Activated CD8-positive, alpha-beta memory T cell treated with anti-CD3 and anti-CD28 coated beads for 1 hour (primary cell): ENCODE measurements at places on chromosomes 12 and 14.

DNA sequence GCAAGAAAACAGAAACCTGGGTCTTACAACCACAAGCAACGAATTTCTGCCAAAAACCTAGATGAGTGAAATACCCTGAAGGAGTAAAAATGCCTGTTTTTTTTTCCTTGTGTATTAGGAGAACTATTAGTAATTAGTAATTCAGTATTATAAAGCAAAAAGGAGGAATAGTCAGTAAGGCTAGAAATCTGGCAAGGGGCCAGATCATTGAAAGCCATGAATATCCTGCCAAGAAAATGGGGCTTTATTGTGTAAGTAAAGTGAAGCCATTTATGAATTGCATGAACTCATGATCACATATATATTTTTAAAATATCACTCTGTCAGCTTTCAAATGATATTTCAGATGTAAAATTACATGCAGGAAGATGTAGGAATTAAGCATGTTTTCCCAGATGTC, 57.9 kb downstream of the TXNDC16 start:
- DNase-seq = no peak

DNA sequence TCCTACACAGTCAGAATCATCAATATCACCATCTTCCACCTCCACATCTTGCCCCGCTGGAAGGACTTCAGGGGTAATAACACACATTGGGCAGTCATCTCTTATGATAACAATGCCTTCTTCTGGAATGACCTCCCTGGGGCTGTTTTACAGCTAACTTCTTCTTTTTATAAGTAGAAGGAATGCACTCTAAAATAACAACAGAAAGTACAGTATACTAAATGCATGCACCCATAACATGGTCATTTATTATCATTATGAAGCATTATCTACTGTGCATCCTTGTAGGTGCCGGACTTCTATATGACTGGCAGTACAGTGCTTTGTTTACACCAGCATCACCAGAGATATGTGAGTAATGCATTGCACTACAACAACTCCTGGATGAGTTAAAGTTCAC, 19.0 kb upstream of the NUAK1 start:
- DNase-seq = no peak

DNA sequence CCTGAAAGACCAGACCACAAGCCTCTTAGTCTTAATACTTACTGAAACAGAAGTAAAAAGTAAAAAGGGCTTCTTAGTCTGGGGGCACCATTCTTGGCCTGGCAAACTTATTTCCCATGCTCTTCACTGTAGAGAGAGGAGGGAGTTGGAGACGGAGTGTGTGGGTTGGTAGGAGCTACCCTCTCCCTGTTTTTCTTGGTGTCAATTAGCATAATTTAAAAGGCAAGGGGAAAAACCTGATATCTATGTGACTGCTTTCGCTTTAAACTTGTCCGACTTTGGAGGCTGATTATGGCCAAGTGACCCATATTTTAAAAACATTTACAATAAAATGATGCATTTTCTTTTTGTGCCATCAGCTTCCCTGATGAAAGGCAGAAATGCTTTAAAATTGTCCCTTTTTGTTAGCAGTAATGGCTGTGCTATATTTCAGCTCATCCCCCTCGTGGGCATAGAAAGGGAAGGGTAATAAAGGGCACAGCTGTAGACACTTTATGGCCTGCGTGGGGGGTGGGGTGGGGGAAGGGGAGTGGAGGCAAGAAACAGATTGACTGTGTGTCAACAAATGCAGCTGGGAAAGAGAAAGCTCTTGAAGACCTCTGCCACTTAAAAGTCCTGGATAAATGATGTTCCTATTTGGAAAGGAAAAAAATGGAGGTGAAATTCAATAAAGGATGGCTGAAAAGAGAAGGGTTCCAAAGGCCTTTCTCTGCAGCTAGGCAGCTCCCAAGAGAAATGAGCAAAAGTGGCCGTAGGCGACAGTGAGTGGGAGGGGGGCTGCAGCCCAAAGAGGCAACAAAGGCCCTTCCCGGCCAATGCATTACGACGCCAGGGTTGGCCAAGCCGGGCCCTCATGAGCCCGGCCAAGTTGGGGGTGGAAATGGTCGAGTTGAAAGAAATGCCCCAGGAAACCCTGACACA, 57.5 kb upstream of the TMEM263 start:
- no peak for DNase-seq

DNA sequence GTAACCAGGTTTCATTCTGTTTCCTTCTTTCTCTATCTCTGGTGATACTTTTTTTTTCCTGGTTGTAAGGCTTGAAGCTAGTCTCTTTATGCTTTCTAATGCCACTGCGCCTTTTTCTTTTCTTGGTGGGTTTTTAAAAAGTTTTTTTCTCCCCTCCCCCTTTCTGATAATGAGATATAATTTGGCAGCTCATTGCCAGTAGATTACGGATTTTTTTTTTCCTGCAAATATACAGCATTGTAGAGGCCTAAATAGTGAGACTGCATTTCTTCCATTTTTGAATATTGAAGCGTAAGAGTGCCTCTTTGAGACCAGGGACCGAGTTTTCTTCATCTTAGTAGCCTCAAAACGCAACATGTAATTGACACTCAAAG, 1.1 kb downstream of the PAPOLA start:
- DNase-seq = no peak

- DNase-seq = no peak
Measured at GRCh38 chr14:48568688-48569087, 893.3 kb upstream of the MDGA2 start.

DNA sequence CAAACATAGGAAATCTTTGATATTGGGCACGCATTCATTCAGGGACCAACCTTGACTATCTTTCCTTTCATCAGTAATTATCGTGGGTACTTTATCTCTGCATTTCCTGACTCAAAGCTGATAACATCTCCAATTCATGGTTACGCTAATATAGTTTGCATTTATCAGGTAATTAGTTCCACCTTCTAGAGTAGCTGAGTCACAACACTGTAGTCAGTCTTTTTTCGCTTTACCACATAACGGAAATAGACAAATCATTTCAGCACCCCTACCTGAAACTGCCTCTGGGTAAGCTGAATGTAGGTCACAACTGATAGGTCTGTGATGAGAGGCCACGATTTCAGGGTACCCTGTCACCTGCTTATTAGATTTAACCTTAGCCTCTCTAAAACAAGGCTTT, 36.7 kb upstream of the IL22 start:
- no peak for DNase-seq

DNA sequence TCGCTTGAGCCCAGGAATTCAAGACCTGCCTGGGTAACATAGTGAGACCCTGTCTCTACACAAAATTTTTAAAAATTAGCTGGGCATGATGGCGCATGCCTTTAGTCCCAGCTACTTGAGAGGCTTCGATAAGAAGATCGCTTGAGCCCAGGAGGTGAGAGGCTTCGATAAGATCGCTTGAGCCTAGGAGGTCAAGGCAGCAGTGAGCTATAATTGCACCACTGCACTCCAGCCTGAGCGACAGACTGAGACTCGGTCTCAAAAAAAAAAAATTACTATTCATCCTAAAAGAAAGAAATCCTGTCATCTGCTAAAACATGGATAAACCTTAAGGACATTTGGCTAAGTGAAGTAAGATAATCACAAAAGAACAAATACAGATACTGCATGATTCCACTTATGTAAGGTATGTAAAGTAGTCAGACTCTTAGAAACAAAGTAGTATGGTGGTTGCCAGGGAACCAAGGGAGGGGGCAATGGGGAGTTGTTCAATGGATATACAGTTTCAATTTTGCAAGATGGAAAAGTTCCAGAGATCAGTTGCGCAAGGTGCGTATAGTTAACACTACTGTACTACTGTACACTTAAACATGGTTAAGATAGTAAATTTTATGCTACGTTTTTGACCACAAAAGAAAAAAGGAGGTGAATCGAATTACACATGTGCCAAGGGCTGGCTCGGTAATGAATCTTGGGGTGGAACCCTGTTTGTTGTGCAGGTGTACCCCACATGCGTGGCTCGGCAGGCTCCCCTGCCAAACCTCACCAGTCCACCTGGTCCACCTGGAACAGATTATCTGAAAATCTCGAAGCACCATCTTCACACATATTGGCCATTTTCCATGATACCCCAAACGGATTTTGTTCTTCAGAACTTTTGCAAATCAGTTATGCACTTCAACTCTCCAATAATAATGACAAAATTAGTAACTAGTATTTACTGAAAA, 18.3 kb upstream of the ATP2A2 start:
- DNase-seq = no peak

GRCh38 chr12:107035733-107036132, 48.8 kb upstream of the MTERF2 start:
- DNase-seq = no peak

GRCh38 chr12:120237360-120238171, 28.0 kb downstream of the PXN start:
- no peak for DNase-seq

DNA sequence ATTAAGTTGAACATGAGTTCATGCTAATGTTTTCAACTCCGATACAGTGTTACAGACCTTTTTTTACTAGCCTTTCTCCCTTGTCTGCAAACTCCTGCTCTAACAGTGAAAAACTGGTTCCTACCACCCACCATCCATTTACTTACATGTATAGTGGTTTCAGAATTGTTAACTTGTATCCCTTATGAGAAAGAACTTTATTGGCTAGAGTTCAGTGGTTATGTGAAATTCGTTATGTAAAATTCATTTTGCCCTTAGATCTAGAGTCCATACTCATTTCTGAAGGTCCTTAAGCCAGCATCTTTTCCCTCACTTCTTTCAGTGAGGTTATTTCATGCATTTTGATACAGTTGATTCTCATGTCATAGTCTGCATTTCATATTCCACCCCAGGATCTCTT, 51.0 kb downstream of the PRKCH start:
- DNase-seq = no peak

DNA sequence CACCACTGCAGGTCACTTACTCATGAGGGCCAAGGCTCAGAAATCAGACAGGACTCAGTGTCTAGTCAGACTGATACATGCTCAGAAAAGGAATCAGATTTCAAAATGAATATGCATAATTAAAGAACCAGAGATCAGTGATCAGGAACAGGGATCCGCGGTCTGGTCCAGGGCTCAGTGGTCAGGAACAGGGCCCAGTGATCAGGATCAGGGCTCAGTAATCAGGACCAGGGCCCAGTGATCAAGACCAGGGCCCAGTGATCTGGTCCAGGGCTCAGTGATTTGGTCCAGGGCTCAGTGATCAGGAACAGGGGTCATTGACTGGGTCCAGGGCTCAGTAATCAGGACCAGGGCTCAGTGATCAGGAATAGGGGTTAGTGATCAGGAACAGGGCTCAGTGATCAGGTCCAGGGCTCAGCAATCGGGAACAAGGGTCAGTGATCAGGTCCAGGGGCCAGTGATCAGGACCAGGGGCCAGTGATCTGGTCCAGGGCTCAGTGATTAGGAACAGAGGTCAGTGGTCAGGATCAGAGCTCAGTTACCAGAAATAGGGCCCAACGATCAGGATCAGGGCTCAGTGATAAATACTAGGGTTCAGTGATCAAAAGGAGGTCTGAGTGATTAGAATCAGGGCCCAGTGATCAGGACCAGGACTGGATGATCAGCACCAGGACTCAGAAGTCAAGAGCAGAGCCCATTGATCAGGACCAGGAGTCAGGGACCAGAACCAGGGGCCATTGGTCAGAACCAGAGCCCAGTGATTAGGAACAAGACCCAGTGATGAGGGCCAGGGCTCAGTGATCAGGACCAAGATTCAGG, 175.3 kb downstream of the TMEM121 start:
- DNase-seq = no peak

- no peak for DNase-seq
Measured at GRCh38 chr14:85531141-85531586, 1.2 kb downstream of the FLRT2 start.

GRCh38 chr12:15528666-15529065, 206.4 kb downstream of the PTPRO start:
- no peak for DNase-seq

GRCh38 chr12:138898-139534, 72.4 kb downstream of the IQSEC3 start:
- no peak for DNase-seq
